ENCODE measurements at places on chromosomes 12 and 14. TPM values are rescaled to one million over a fixed set of nuclear protein-coding genes. Genes with fewer than 3 reads are reported as not detected.

Gene ST8SIA1
- total RNA-seq, result 5.2 TPM

Gene IL31
- not detected for total RNA-seq

Gene DGKA
- 6.8 TPM for total RNA-seq

Gene RIMKLB
- total RNA-seq, result 40.7 TPM

Gene SLC38A1
- total RNA-seq, result 63.2 TPM

Gene AQP2
- total RNA-seq, result not detected

Gene TAS2R7
- not detected for total RNA-seq

Gene LGMN
- 90.3 TPM for total RNA-seq

Gene POLE
- 32.9 TPM for total RNA-seq

Gene TRHDE
- 6.8 TPM for total RNA-seq

Gene LIN7A
- total RNA-seq, result 1.6 TPM

Gene RGS6
- 5.2 TPM for total RNA-seq

Gene MGAT4C
- 1.0 TPM for total RNA-seq

Gene LHX5
- total RNA-seq, result not detected

Gene ATF7
- 26.6 TPM for total RNA-seq

Gene SALL2
- 5.2 TPM for total RNA-seq

Gene GUCY2C
- total RNA-seq, result not detected

Gene ACRBP
- total RNA-seq, result 1.0 TPM

Gene PLCZ1
- not detected for total RNA-seq

Gene DACT1
- total RNA-seq, result 32.4 TPM

Gene ABHD12B
- total RNA-seq, result not detected

Gene MANSC4
- not detected for total RNA-seq

Gene MYF6
- total RNA-seq, result 136 TPM

Gene TPH2
- total RNA-seq, result not detected

Gene PSMA6
- total RNA-seq, result 230 TPM

Gene LRIG3
- total RNA-seq, result 80.9 TPM

Gene P2RX7
- total RNA-seq, result 2.1 TPM

Gene SDR9C7
- total RNA-seq, result not detected
